ENCODE measurements at places on chromosomes 1 and 21. TPM values are rescaled to one million over a fixed set of nuclear protein-coding genes. Genes with fewer than 3 reads are reported as not detected.

GJA9 gene
- not detected for total RNA-seq

GUCA2B gene
- total RNA-seq: not detected

IVNS1ABP gene
- 36.8 TPM for total RNA-seq

LCE1F gene
- total RNA-seq: not detected

CLDN17 gene
- total RNA-seq: not detected

CSDE1 gene
- total RNA-seq: 1,080 TPM

KCNJ6 gene
- total RNA-seq: under 0.01 TPM

FOXD2 gene
- total RNA-seq: under 0.01 TPM

PCBP3 gene
- not detected for total RNA-seq

E2F2 gene
- 0.87 TPM for total RNA-seq

SEMA4A gene
- 0.20 TPM for total RNA-seq

CLCA4 gene
- not detected for total RNA-seq

PSRC1 gene
- 2.8 TPM for total RNA-seq

TMCO1 gene
- 35.7 TPM for total RNA-seq

MORC3 gene
- 22.4 TPM for total RNA-seq

CELA2B gene
- not detected for total RNA-seq

APOBEC4 gene
- not detected for total RNA-seq

GJB3 gene
- total RNA-seq: not detected

TXNDC12 gene
- total RNA-seq: 15.9 TPM

OR2T3 gene
- total RNA-seq: not detected

ARHGEF16 gene
- total RNA-seq: 0.20 TPM

ANGPTL7 gene
- not detected for total RNA-seq

RAD54L gene
- 2.2 TPM for total RNA-seq

C1orf116 gene
- not detected for total RNA-seq

EFNA3 gene
- total RNA-seq: 1.3 TPM

OVAAL gene
- not detected for total RNA-seq

SERPINC1 gene
- total RNA-seq: not detected

SPATA6 gene
- total RNA-seq: 1.2 TPM

HSD11B1 gene
- not detected for total RNA-seq

ATAD3C gene
- under 0.01 TPM for total RNA-seq

GUCA2A gene
- not detected for total RNA-seq

RHD gene
- 0.20 TPM for total RNA-seq

ANKRD65 gene
- total RNA-seq: under 0.01 TPM

Data from lung microvascular endothelial cell (primary cell).